ENCODE measurements at places on chromosomes 6 and 20. TPM values are rescaled to one million over a fixed set of nuclear protein-coding genes. Genes with fewer than 3 reads are reported as not detected.

GRCh38 chr20:4243071-4243470 lies 227.7 kb upstream of the RNF24 start:
- DNase-seq: no peak

DNA sequence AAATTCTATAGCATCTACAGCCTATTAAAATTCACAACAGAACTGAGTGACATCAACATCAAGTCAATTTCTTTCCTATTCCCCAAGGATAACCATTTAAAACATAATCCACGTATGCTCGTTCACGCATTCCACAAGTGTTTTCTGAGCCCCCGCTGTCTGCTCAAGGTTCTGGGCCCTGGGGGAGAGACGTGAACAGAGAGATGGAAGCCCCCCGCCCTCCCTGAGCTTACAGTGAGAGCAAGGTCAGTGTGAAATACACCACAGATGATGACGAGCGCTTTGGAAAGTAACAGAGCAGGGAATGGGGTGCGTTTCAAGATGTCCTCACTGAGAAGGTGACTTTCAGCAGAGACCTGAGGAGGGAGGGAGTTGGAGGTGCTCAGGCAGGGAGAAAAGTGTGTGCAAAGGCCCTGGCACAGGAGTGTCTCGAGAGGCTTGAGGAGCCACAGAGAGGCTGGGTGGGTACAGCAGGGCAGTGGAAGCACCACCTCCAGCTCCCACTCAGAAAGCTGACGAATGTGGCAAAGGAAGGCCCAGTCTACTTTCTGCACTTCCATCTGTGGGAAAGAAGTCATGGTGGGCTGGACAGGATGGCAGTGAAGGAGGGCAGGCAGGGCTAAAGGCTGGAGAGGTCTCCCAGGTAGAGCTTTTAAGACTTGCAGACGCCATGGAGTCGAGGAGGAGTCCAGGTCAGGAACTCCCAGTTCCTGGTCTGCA lies 88.3 kb downstream of the DLL1 start:
- DNase-seq: no peak

GRCh38 chr6:42406306-42407280 lies 45.1 kb downstream of the TRERF1 start:
- DNase-seq: no peak

- DNase-seq: no peak
These were observed 15.3 kb downstream of the RSPO4 start for GRCh38 chr20:986733-987355.

DNA sequence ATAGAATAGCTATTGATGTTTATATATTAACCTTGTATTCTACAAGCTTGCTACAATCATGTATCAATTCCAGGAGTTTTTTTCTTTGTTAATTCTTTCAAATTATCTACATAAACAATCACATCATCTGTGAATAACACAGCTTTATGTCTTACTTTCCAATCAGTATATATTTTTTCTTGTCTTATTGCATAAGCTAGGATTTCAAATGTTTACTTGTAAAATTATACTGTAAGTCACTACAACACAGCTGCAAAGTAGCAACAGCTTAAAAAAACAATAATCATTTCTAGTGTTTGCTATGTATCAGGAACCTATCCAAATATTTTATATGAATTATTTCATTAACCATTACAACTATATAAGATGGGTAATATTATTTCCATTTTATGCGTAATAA lies 270.4 kb downstream of the KIF16B start:
- DNase-seq: no peak

Gene GPLD1
- 7.6 TPM for total RNA-seq

Gene SLC22A23
- total RNA-seq: 14.4 TPM

All from HepG2 (cell line).